ENCODE measurements at places on chromosomes 1 and 21.

DNA sequence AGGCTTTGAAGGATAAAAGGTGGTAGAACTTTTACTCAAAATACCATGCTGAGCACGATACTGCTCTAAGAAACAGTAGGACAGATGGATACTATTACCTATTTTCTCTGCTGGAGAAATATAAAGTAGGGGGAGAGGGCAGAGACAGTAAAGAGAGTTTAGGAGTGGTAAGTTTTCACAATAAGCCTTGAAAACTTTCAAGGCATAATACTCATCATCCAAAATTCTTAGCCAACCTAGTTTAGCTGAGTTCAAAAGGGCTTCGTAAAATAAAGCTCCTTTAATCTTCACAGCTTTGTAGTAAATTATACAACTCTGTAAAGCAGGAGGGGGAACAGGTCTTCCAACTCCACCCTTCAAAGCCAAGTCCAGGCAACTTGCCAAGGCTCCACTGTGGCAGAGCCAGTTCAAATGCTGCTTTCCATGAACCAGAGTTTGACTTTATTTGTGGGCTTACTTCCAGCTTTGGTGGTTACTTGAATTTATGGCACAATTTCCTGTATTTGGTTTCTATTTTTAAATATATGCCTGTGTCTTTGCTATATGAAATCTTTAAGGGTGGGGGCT is 15.5 kb downstream of the TEX38 start:
- no peak for DNase-seq

GRCh38 chr1:107899655-107900054 is 65.3 kb downstream of the VAV3 start:
- no peak for DNase-seq

- DNase-seq, result no peak
Measured at GRCh38 chr21:30354308-30355005, 6.1 kb upstream of the KRTAP23-1 start.

- DNase-seq, result no peak
Measured at GRCh38 chr1:27363766-27364695, 2.7 kb downstream of the MAP3K6 start.

DNA sequence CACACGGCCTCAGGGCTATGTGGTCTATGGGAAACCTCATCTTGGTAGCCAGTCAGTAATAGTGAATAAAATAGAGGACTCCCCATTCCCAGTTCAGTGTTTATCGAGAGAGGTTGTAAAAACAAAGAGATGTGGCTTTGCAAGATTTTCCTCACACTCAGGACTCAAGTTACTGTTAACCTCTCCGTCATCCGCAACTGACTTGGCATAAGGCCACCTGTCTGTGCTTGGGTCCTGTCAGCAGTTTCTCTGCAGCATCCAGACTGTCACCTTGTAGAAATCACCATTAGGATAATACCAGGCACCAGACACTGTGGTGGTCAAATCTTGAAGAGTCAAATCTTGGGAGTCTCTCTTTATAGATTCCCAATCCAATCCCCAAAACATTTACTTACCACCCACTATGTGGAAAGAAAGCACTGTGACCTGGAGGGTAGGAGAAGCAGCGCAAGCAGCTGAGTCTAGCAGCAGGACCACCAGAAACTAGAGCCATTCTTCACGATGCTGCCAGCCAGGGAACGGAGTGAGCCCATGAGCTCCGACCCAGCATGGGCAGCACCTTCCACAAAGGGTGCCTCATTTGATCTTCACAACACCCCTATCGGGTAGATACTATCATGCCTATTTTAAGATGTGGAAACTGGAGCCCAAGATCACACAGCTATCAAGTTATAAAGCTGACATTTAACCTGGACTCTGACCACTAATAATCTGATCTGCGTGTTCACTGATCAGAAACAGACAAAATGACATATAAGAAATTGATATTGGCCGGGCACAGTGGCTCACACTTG is 5.6 kb upstream of the GPR25 start:
- DNase-seq, result no peak

GRCh38 chr1:91507328-91507727 is 6.7 kb downstream of the CDC7 start:
- no peak for DNase-seq

GRCh38 chr1:22399421-22400091 is 52.1 kb upstream of the ZBTB40 start:
- DNase-seq, result no peak

GRCh38 chr1:11860083-11860482 is 1.3 kb upstream of the NPPB start:
- DNase-seq, result no peak

DNA sequence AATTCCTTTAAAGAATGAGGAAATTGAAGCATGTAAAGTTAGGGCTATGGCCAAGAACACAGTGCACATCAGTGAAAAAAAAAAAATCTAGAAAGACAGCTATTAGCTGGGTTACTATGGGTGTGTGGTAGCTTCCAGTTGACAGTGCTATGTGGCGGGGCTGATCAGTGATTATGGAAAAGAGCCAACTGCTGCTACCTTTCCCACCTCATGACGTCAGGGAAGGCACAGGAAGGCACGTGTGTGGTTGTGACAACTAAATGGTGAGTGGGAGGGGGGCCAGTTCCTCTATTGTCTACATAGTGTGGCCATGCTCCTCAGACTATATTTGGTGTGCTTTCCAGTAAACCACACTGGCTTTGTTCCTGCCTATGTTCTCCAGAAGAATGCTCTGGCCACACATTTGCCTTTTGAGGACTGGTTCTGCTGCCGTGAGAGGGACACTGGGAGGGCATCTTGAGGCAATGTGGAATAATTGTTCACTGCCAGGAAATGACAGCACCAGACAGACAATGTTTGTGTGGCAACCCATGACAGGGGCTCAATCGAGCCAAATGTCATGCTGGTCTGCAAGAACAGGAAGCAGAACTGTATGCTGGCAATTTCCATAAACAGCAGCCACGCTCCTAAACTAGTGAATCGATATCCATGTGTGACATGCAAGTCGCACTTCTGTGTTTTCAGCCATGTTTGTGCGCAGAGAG is 3.0 kb upstream of the SDE2 start:
- DNase-seq, result peak; percentile 42

- no peak for DNase-seq
Measured at GRCh38 chr1:158422212-158422611, 3.8 kb downstream of the OR10K2 start.

DNA sequence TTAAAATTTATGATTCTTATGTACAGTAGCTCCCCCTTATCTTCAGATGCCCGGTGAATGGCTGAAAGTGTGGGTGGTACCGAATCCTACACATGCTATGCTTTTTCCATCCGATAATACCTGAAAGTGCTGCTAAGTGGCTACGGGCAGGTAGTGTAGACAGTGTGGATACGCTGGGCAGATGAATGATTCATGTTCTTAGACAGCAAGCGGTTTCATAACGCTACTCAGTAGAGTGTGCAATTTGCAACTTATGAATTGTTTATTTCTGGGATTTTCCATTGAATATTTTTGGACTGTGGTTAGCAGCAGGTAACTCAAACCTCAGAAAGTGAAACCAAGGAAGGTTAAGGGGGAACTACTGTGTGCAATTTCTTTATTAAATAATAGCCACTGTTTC is 7.5 kb downstream of the PCP4 start:
- no peak for DNase-seq

- no peak for DNase-seq
Measured at GRCh38 chr1:154714052-154714623, 106.2 kb upstream of the ADAR start.

- DNase-seq, result no peak
Measured at GRCh38 chr1:27031235-27032118, 18.8 kb upstream of the TENT5B start.

DNA sequence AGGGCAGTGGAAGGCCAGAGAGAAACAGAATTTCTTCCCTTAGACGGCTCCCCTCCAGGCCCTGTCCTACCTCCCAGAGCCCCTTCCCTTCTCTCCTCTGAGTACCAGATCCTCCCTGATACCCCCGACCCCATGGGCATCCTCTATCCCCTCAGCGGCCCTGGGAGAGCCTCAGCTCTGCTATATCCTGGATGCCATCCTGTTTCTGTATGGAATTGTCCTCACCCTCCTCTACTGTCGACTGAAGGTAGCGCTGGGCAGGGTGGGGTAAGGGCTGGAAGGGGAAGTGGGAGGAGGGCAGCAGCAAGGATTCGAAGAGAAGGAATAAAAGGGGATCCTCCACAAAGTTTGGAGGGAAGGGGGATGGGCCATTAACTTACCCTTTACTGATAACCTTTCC is 2.7 kb downstream of the FCER1G start:
- no peak for DNase-seq

DNA sequence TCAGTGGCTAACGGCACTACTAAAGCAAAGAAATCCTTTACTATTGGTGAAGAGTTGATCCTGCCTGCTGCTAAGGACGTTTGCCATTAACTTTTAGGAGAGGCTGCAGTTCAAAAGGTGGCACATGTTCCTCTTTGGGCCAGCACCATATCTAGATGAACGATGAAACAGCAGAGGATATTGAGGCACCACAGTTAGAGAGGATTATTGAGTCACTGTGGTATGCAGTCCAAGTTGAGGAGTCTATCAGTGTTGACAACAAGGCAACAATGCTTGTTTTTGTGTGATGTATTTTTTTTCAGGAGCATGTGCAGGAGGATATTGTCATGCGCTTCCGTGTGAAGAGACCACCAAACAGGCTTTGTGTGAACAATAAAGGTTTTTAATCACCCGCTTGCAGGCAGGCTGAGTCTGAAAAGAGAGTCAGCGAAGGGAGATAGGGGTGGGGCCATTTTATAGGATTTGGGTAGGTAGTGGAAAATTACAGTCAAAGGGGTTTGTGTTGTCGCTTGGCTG is 80.9 kb downstream of the UCHL5 start:
- no peak for DNase-seq

- DNase-seq, result no peak
Measured at GRCh38 chr1:153057375-153057774, at the start of gene SPRR2A. SPRR2A (minus strand) TSS chr1:153057512; CDS start chr1:153056735, 777 bp downstream.

DNA sequence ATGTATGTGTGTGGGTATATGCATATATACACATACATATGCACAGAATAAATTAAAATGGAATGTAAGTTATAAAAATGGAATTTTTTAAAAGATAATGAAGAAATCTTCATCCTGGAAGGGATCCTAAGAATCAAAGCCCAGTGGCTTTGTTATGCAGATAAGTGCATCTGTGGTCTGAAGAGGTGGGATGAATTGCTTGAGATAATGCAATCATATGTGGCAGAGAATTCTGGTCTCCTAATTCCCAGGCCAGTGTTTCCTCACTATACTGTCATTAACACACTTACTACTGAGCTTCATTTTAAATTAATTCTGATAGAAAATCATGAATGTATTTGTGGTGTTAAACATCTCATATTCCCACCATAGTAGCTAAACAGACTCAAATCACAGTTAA is 86.7 kb upstream of the PRMT6 start:
- DNase-seq, result no peak

DNA sequence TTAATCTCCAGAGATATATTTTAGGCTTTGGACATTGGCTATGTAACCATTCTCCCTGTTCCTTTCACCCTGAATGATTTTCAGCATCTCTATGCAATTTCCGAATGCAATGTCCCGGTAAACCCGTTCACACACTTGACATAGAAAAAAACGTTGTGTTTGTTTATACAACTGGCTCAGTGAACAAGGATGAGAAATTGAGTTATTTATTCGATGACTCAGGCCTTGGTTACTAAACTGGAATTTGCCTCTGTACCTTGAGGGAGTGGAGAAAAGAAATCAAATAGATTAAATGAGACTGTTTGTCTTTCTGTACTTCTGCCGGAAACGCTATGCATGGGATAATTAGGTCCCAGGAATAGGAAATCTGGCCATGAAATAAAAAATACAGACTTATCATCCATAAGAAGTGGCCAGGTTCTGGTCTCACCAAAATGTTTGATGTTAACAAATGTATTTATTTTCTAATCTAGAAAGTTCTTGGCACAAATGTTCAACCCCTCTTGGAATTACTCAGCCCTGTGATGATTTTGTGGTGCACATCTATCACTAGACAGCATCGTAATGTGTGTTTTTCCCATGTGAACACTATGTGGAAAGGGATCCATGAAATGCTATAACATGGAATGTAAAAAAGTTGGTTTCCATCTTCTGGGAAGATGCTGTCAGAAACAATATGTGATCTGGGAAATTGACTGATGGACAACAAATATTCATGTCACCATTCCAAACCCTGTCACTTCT is 253.9 kb downstream of the DUSP10 start:
- no peak for DNase-seq

DNA sequence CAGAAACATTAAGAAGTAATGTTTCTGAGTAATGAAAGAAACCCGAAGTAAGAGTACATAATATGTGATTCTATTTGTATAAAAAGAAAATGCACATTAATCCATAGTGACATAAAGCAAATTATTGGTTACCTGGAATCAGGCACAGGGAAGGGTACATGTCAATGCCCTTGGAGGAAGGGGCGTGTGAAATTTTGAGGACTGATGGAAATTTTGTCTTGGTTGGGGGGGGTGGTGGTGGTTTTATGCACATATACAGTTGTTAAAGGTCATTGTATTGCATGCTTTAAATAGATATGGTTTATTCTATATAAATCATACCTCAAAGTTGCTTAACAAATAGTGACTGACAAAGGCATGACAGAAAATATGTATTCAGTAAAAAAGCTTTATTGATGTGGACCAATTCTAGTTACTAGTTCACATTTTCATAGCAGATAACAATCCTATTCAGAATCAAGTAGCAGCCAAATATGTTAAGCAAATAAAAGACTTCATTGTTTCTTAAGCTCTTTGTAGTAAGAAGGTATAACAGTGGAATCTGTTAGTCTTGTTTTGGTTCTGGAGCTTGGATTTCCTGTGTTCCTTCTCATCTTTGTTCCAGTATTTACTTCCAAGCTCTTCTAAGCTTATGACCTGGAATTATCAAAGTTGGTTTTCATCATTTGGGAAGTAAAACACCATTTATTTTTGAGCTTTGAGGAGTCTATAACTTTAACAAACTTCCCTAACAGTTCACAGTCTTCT is 15.1 kb downstream of the BACH1 start:
- no peak for DNase-seq

DNA sequence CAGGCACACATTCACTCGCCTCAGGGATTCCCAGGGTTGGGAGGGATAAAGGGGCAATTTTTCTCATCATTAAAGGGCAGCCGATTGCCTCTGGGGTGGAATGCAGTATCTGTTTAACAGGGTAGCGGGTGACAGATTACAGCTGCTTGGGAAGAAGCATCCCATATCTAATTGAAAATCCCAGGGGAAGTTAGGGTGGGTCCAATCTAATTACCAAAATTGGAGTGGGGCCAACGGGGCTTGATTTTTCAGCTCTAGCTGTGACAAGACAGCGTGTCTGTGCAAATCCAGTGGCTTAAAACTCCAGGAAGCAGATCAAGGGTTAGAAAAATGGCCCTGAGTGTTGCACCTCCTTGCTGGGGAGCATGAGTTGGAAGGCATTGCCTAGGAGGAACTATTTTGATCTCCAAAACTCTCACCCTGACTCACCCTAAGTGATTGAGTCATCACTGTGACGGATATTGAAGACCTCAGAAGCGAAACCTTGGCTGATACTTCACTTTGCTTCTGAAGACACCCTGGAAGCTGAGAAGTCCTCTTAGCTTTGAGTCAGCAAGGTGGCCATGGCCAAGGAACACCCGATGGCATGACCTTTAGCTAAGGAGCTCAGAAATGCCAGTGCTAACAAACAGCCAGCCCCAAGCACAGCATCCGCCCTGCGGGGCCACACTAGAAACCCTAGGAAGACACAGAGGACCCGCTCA is 46.0 kb downstream of the GRHL3 start:
- DNase-seq, result peak; percentile 44

GRCh38 chr1:94530373-94530878 is 11.1 kb downstream of the F3 start:
- no peak for DNase-seq

GRCh38 chr1:157000686-157001085 is 44.9 kb downstream of the ARHGEF11 start:
- DNase-seq, result no peak

- no peak for DNase-seq
Measured at GRCh38 chr21:36377391-36377842, 7.8 kb upstream of the CHAF1B start.

Data from stimulated activated CD4-positive, alpha-beta T cell treated with anti-CD3 and anti-CD28 coated beads, Interleukin-4, amount 100 ng/mL, for 24 hours (primary cell).